ENCODE measurements at places on chromosomes 2 and 18. TPM values are rescaled to one million over a fixed set of nuclear protein-coding genes. Genes with fewer than 3 reads are reported as not detected.

GRCh38 chr2:191386938-191387536 is 141.8 kb downstream of the MYO1B start:
- no peak for DNase-seq
- H3K36me3 ChIP-seq = peaks cover 4% of the 10 kb centered on the region

The RTKN gene
- total RNA-seq = 6.0 TPM

GRCh38 chr18:42426496-42427015 is 471.5 kb downstream of the PIK3C3 start:
- H3K27me3 ChIP-seq = no peaks in the 10 kb centered on the region
- no peaks in the 10 kb centered on the region for H3K36me3 ChIP-seq
- no peak overlapping the region for H3K4me3 ChIP-seq

DNA sequence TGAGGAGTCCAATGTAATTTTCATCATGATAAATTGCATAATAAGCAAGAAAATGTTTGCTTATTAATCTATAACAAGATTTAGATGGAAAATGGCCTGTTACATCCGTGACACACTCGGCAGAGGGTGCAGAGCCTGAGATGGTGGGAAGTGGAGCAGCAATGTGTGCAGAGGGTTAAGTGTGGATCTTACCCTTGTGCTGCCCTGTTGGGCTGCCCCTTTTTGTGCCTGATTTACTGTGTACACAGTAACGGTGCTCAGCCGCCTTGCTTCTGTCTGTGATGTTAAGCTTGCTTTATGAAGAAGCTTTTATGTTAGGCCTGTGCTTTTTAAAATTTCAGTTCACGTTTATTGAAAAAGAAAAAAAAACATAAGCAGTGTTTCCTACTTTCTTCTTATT is 220.2 kb upstream of the BOD1L2 start:
- no peaks in the 10 kb centered on the region for H3K36me3 ChIP-seq
- no peaks in the 10 kb centered on the region for H3K4me1 ChIP-seq
- no peak overlapping the region for H3K27ac ChIP-seq
- no peak overlapping the region for H3K4me3 ChIP-seq
- no peaks in the 10 kb centered on the region for H3K27me3 ChIP-seq

DNA sequence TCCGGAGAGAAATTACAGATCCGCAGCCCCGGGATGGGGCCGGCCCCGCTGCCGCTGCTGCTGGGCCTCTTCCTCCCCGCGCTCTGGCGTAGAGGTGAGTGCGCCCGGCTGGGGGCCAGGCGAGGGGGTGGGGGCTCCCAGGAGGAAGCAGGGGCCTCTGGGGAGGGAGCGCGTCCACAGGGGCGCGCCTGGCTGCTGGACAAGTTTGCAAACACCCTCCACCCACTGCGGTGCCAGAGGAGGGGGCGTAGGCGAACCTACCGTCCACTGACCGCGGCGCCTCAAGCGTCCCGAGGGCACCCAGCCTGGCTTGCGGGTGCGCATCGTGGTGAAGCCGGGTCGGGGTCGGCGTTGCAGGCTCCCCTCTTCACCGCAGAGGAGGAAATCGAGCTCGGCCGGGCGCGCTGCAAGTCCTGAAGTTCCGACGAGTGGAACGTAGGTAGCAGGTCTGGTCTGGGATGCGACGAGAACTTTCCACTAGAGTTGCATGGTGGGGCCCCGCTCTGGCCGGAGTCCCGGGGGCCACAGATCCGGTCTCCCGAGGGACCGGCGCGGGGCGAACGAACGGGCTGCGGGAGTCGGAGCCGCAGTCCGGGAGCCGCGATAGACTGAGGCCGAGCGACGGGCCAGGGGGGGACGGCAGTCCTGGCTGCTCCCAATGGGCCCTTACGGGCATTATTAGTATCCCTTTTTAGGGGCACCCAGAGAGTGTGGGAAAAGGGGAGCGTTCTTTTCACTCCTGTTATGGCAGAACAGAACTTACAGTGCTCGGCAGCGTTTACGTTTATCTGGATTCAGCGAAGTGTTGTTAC is 502 bp downstream of the MERTK start:
- no peaks in the 10 kb centered on the region for H3K27me3 ChIP-seq
- H3K4me3 ChIP-seq = peak overlapping the region; percentile 77
- H3K36me3 ChIP-seq = no peaks in the 10 kb centered on the region
- DNase-seq = no peak

GRCh38 chr2:239544918-239545465 is 144.2 kb upstream of the HDAC4 start:
- H3K4me1 ChIP-seq = peaks cover 4% of the 10 kb centered on the region
- no peak overlapping the region for H3K27ac ChIP-seq
- H3K27me3 ChIP-seq = no peaks in the 10 kb centered on the region

The TPO gene
- 2.4 TPM for total RNA-seq

- H3K27ac ChIP-seq = no peak overlapping the region
- no peaks in the 10 kb centered on the region for H3K36me3 ChIP-seq
- H3K27me3 ChIP-seq = no peaks in the 10 kb centered on the region
- no peak for DNase-seq
Observed at GRCh38 chr2:207244971-207245925, 79.5 kb upstream of the KLF7 start.

DNA sequence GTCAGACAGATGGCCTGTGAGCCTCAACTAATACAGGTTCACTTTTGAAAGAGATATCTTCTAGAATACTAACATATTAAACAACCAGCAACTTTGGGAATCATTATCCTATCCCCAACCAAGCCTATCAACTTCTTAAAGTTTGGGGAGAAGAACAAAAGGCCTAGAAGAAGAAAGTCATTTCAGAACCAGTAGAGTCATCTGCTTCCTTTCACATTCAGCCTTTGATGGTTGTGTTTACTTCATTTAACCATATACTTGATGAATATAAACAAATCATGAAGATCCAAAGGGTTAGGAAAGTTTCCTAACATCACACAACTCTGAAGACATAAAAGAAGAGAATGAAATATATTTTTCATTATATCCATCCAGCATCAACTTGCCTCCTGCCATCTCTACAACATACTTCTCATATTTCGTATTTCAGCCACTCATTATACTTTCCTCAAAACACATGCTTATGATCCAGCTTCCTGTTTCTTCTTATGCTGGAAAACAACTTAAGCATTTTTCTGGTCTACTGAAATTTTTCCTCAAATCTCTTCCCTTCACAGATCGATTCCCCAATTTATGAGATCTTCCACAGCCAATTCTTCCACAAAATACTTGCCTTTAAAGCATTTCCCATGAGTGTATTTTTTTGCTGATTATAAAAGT is 114.3 kb downstream of the CACNB4 start:
- H3K4me3 ChIP-seq = no peak overlapping the region
- no peaks in the 10 kb centered on the region for H3K27me3 ChIP-seq
- H3K27ac ChIP-seq = no peak overlapping the region
- no peak for DNase-seq

The RNF144A gene
- total RNA-seq = 14.5 TPM

GRCh38 chr2:72973566-72974435 is 56.5 kb downstream of the EMX1 start:
- H3K36me3 ChIP-seq = peaks cover 12% of the 10 kb centered on the region
- H3K4me3 ChIP-seq = no peak overlapping the region
- H3K4me1 ChIP-seq = no peaks in the 10 kb centered on the region

DNA sequence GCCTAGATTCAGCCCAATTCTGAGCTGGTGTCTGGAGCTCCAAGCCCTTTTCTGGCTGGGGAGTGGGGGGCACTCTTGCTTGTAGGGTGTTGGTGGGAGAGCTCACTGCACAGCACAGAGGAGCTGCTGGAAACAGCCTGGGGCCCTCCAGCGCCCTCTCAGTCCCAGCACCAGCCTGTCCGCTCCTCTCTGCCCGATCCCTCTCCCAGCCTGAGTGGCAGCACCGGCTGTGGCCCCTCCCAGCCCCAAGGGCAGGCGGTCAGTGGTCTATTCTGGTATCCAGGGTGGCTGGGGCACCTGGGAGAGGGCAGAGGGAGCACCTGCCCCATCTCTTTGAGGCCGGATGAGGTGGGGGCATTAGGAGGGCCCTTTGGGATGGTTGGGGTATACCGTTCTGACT is 13.2 kb upstream of the DES start:
- peak overlapping the region; percentile 98 for H3K27ac ChIP-seq
- no peaks in the 10 kb centered on the region for H3K36me3 ChIP-seq
- no peaks in the 10 kb centered on the region for H3K27me3 ChIP-seq
- H3K4me1 ChIP-seq = peaks cover 70% of the 10 kb centered on the region
- H3K4me3 ChIP-seq = peak overlapping the region; percentile 56
- DNase-seq = peak; percentile 86

DNA sequence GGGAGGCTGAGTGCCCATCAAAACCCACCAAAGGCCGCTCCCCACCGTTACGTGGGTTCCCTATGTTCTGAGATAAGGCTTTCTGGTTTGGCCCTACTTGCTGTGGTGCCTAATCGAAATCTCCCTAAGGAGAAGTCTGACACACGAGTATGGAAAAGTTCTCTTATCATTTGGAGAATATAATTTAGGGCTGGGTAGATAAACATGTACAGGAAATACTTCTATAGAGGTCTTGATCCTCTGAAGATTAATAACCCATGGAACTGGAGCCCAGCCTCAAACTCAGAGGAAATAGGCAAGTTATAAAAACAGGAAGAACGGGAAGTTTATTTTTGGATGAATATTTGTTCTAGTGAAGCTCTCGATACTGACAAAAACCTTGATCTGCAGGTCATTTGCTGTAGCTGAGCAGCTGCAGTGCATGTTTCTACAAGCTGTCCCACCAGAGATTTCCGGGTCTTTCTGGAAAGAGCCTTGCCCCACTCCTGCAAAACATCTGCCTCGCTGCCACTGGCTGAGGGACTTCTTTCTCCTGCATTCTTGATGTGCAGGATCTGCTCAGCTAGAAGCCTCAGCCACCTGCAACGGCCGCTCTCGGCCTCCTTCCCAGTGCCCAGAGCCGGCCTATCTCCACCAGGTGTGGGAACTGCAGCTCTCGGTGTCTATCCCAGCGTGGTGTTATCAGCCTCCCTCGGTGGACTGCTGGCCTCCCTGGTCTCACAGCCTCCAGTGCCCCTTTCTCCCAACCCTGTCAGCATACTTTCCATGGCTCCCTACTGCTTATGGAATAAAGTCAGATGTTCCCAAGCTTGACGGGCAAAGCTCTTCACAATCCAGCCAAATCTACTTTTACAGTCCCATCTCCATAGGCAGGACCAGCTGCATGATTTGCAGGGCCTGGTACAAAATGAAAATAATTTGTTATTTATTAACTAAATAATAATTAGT is 48.6 kb downstream of the SPRED2 start:
- no peaks in the 10 kb centered on the region for H3K36me3 ChIP-seq
- peak overlapping the region; percentile 54 for H3K27ac ChIP-seq
- peaks cover 23% of the 10 kb centered on the region for H3K4me1 ChIP-seq
- peak overlapping the region; percentile 33 for H3K4me3 ChIP-seq

GRCh38 chr2:38073211-38074057 is 2.5 kb downstream of the CYP1B1 start:
- H3K36me3 ChIP-seq = peaks cover 6% of the 10 kb centered on the region
- peaks cover 25% of the 10 kb centered on the region for H3K4me1 ChIP-seq
- DNase-seq = peak; percentile 56
- peak overlapping the region; percentile 70 for H3K4me3 ChIP-seq
- H3K27ac ChIP-seq = peak overlapping the region; percentile 16

The NEUROD1 gene
- total RNA-seq = not detected

DNA sequence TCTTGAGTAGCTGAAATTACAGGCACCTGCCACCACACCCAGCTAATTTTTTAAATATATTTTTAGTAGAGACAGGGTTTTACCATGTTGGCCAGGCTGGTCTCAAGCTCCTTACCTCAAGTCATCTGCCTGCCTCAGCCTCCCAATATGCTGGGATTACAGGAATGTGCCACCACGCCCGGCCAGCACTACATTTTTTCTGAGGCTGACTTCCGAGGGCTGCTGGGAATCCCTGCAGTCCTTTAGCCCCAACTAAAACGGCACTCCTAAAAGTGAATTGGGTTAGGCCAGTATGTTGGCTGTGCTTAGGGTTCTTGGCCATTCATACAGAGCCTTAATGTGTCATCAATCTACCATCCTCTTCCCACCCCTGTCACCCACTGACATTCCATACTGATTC is 375.4 kb downstream of the DCC start:
- H3K4me3 ChIP-seq = no peak overlapping the region
- no peaks in the 10 kb centered on the region for H3K4me1 ChIP-seq
- no peak overlapping the region for H3K27ac ChIP-seq
- DNase-seq = no peak
- no peaks in the 10 kb centered on the region for H3K27me3 ChIP-seq
- H3K36me3 ChIP-seq = no peaks in the 10 kb centered on the region

GRCh38 chr2:241356871-241357260 is 781 bp downstream of the FARP2 start:
- no peak for DNase-seq
- H3K36me3 ChIP-seq = no peaks in the 10 kb centered on the region
- H3K27ac ChIP-seq = peak overlapping the region; percentile 90
- peak overlapping the region; percentile 75 for H3K4me3 ChIP-seq

The UNC80 gene
- not detected for total RNA-seq

DNA sequence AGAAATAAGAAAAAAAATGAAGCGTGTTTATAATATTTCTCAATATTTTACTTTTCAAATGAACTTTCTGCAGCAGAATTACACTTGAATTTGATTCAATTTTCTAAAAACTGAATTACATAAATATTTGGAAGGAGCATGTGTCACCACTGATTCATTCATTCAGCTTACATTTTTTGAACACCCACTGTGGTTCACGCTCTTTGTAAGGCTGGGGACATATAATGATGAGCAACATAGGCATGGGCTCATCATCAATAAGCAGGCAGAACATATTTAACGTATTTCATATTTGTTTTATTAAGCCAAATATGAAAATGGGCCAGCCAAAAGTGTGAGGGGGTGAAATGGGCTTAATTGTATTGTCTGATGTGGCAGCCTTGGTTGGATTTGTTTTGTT is 209.1 kb downstream of the CTNNA2 start:
- H3K27ac ChIP-seq = no peak overlapping the region
- no peaks in the 10 kb centered on the region for H3K27me3 ChIP-seq
- no peak for DNase-seq
- no peak overlapping the region for H3K4me3 ChIP-seq

DNA sequence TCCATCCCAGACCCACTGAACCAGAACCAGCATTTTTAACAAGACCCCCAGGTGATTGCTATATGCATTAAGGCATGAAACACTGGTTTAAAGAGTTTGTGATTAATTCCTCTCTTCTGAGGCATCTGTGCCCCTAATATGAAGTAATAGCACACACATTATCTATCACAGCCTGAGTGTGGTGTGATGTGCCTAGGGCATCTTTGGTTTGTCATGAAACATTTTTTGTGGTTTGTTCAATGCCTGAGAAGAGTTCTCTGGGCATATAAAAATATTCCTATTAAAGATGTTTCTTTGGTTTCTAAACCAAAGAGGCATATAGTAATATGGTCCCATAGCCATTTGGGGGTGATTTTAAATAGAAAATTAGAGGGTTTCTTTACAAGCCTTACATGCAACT is 221.7 kb upstream of the SPOPL start:
- H3K27me3 ChIP-seq = no peaks in the 10 kb centered on the region
- H3K27ac ChIP-seq = no peak overlapping the region
- no peak for DNase-seq
- no peak overlapping the region for H3K4me3 ChIP-seq
- no peaks in the 10 kb centered on the region for H3K4me1 ChIP-seq
- no peaks in the 10 kb centered on the region for H3K36me3 ChIP-seq

GRCh38 chr2:189002079-189002478 is 27.9 kb downstream of the COL3A1 start:
- H3K4me3 ChIP-seq = no peak overlapping the region
- no peaks in the 10 kb centered on the region for H3K36me3 ChIP-seq
- DNase-seq = no peak

Data from psoas muscle (tissue), 8 donors.